ENCODE measurements at places on chromosomes 2 and 18. TPM values are rescaled to one million over a fixed set of nuclear protein-coding genes. Genes with fewer than 3 reads are reported as not detected.

Gene TEX44
- not detected for total RNA-seq

Gene FAM117B
- total RNA-seq, result 14.5 TPM

Gene CCDC74A
- total RNA-seq, result 2.3 TPM

Gene MYL1
- not detected for total RNA-seq

Gene SNED1
- total RNA-seq, result 1.9 TPM

Gene SCRN3
- 19.0 TPM for total RNA-seq

Gene MPV17
- total RNA-seq, result 89.1 TPM

Gene DQX1
- total RNA-seq, result 0.68 TPM

Gene TLK1
- total RNA-seq, result 91.8 TPM

- peak; percentile 69 for DNase-seq
Observed at GRCh38 chr2:233063269-233063975, 3.3 kb downstream of the INPP5D start.

GRCh38 chr18:63505566-63506335 is 29.0 kb downstream of the SERPINB5 start:
- peak; percentile 75 for DNase-seq

DNA sequence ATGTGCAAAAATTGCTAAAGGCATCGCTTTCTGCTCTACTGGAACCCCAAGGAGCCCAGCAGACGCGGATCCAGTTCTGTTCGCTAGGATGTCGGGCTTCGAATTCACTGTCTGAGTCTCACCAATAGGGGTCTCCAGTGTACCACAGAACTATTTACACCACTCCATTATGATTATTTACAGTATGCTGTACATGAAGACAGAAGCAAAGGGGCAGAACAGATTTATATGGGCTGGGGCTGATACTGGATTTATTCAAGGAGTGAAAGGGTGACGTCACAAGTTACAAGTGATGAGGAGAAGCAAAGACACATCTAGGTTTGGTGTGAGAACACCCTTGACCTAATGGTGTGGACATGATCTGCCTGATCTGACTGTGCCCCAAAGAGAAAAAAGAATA is 185.3 kb upstream of the ATP5MC3 start:
- DNase-seq, result peak; percentile 73

DNA sequence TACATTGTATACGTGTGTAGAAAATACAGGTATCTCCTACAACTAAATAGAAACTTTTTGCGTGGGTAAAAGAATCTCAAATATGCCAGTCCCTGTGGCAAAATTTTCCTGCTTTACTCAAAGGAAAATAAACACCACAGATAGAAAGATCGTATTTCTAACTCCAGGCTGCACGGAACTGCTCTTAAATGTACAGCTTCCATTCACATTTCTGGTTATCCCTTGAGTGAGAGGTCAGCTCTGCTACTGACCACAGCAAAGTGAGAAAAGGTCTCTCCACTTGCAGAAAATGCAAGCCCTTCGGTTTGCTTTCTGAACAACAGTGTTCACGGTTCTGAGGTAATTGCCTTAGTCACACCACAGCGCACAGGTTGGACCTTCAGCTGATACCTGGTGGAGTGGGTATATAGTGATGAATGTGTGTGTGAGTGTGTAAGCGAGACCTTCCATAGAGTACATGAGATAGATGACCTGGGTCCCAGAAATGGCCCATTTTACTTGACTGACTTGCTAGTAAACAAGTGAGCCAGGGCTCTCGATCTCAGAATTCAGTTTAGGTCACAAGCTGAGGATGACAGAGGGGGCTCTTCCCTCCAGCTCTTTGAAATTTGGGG is 52.1 kb downstream of the ALPK2 start:
- no peak for DNase-seq

DNA sequence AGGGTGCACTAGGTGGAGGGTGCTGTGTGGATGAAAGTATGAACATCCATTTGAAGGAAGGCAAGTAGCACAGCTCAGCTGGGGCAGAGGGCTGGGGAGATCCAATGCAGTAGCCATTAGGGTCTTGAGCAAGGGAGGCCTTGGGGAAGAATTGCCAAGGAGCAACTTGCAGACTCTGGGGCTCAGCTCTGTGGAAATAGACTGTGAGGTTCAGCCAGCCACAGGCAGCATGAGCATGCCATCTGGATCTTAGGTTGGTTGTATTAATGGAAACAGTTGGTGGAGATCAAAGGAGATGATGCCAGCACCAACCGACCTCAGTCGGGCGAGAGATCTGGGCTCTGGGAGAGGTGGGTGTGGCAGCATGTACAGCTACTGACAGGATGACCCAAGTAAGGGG is 5.6 kb downstream of the ZAP70 start:
- DNase-seq, result no peak

DNA sequence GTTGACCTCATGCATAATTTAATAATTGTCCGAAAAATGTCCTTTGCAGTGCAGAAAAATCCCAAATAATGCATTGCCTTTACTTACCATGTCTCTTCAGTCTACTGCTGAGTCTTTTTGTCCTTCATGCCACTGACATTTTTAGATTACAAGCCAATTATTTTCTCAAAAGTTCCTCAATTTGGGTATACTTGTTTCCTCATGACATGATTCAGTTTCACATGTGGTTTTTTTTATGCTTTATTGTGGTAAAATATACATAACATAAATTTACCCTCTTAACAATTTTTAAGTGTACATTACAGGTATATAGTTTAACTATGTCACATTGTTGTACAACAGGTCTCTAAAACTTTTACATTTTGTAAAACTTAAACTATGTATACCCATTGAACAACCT is 81.0 kb downstream of the EPC2 start:
- DNase-seq, result no peak

DNA sequence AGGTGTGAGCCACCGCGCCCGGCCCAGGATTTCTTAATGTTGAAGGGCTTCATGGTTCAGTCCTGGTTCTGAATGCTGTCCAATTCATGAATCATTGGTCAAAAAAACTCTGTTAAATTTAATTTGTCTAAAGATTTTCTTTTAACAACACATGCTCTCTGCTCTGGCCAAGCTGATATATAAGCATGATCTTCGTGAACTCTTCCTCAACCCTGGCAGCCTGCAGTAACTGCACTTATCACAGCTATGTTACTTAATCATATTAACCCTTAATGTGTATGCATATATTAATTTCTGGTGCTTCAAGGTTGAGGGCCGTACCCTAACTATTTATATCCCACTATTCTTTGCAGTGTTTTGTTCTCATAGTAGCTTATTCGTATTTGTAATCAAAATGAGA is 29.4 kb upstream of the FRZB start:
- no peak for DNase-seq

GRCh38 chr2:102122115-102122514 is 20.4 kb upstream of the IL1R1 start:
- no peak for DNase-seq

DNA sequence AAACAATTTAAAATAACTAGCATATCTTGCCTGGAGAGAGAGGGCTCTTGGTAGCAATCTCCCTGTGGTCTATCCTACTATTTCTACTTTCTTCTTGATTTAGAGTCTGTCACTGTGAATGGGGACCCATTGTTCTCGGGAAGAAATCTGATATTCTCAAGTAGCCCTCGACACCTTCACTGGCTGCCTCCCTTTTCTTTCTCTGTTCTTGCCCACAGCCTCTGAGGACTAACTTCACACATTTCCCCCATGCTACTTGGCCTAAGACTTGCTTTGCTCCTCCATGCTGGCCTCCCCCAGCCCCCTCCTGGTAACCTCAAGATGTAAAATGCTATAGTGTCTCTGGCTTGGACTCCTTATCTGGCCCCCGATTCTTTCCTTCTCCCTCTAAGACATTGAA is 58.8 kb upstream of the NT5C1B start:
- DNase-seq, result no peak

DNA sequence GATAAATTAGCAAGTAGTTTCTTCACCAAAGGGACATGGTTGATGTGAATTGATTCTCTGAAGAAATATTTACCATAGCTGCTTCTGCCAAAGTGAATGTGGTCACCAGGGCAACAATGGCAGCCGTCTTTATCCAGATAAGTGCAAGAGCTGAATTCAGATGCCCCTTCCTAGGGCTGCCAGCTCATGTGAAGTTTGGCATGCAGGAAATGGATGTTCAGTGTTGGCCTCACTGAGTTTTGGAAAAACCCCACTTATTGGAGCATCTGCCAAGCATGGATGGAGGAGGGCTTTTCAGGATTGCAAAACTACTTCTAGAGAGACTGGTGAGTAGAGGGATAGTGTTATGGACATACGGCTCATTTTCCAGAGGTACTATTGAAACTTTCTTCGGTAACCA is 80.8 kb downstream of the FMNL2 start:
- no peak for DNase-seq

GRCh38 chr2:28300485-28301341 is 91.9 kb upstream of the FOSL2 start:
- no peak for DNase-seq

DNA sequence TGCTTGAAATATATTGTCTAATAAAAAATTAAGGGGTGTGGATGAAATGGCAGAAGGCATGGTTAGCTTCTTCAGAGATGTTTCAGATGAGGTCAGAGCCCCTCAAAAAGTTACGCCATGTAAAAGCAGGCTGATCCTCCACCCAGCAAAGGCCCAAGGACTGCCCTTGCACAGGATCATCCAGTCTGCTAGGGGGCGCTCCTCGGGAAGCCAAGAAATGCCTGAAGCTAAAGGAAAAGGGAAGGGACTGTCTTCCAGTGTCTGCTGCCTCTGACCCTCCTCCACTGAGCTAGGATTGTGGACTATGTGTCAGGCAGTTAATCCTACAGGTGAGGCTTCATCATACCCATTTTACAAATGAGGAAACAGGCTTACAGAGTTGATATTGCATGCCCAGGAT is 33.8 kb upstream of the TEX51 start:
- DNase-seq, result peak; percentile 30

DNA sequence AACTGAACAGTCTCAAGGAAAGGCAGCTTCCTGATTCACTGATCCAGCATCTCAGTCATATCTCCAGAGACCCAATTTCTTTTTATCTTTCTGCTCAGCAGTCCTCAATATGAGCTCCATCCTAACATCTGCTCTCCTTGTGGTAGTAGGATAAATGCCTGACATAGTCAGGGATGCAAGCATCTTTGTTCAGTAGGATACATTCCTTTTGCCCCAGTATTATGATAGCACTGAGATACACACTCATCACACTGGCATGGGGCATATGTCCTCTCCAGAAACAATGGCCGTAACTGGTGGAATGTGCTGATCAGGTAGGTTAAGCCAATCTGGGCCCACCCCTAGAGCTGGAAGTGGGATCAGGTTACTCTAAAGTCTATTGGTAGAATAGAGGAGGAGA is 207.2 kb downstream of the ETAA1 start:
- no peak for DNase-seq

DNA sequence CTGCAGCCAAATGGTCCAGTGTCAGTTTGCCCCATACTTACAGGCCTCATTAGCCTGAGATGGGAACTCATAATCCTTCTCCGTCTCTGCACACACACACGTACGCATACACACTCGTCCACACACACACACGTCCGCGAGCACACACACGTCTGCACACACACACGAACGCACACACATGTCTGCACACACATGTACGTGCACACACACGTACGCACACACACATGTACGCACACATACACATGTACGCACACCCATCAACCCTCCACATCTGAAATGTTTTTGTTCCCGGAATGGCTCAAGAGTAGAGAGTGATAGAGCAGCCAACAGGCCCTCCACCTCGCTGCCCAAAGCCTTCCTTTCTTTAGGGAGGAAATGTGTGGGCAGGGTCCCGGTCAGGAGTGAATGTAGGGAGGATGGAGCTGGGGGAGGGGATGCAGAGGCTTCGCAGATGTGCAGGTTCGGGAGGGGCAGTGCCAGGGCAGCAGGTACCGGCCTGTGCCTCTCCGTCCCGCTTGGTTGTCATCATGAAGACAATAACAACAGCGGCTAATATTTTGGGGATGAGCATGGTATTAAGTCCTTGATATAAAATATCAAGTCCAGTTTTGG is 52.7 kb downstream of the PTGR3 start:
- no peak for DNase-seq

DNA sequence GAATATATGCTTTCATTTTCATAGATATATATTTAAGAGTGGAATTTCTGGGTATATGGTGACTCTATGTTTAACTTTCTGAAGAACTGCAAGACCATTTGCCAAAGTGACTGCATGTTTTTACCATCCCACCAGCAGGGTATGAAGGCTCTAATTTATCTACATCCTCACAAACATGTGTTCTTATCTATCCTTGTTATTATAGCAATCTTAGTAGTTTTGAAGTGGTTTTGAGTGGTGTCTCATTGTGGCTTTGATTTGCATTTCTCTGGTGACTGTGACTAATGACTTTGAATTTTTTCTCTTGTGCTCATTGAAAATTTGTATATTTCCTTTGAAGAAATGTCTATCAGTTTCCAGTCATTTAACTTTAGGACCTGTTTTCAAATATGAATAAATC is 310.2 kb upstream of the NRP2 start:
- no peak for DNase-seq

- DNase-seq, result no peak
Observed at GRCh38 chr2:1538663-1539062, 125.4 kb downstream of the TPO start.
